GM06990 (cell line): ENCODE measurements at places on chromosomes 4 and X.
A peak's percentile ranks its signal among the peaks of the same experiment; 100 is the strongest.

- DNase-seq: no peak
These were observed 585.8 kb upstream of the FAT1 start for GRCh38 chr4:187309456-187309855.

DNA sequence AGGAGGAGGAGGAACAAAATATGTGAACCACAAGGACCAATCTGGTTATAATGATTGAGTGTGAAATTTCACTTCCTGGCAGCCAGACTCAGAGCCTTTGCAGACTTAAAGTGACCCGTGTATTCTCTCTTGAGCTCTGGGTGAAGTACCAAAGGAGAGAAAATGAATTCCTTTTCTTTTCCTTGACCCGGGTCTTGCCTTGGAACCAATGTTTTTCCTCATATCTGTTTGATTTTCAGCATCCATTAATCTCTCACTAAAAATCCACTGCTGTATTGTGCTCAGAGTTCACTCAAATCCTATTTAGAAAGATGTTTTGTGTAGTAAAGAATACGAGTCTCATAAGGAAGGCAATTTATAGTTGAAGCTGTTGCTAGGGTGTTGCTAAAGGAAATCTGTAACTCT, 78.3 kb upstream of the C1QTNF7 start:
- DNase-seq: no peak

GRCh38 chr4:3212391-3213105, 36.4 kb upstream of the MSANTD1 start:
- no peak for DNase-seq

- DNase-seq: peak; percentile 50
These were observed 13.9 kb upstream of the ETDC start for GRCh38 chrX:135295238-135295943.

GRCh38 chr4:119039779-119040178, 95.9 kb upstream of the MYOZ2 start:
- DNase-seq: no peak

- DNase-seq: no peak
These were observed 43.1 kb upstream of the CYP2U1 start for GRCh38 chr4:107888237-107888636.

DNA sequence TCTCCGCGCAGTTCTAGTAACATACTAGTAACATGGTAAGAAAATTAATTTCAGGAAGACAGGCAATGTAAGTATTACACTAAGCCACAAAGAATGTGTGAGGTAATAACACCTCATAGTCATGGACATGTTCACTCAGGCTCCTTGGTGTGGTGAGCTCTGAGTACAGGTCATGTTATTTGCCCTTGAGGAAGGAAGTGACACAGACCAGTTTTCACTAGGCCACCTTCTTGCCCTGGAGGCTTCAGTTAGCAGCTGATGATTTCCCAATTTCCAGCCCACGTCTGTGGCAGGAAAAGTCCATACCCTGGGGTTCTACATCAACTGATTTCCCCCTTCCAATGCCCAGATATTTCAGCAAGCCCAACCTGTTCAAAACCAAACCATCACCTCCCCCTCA, 6.7 kb downstream of the APOO start:
- no peak for DNase-seq

DNA sequence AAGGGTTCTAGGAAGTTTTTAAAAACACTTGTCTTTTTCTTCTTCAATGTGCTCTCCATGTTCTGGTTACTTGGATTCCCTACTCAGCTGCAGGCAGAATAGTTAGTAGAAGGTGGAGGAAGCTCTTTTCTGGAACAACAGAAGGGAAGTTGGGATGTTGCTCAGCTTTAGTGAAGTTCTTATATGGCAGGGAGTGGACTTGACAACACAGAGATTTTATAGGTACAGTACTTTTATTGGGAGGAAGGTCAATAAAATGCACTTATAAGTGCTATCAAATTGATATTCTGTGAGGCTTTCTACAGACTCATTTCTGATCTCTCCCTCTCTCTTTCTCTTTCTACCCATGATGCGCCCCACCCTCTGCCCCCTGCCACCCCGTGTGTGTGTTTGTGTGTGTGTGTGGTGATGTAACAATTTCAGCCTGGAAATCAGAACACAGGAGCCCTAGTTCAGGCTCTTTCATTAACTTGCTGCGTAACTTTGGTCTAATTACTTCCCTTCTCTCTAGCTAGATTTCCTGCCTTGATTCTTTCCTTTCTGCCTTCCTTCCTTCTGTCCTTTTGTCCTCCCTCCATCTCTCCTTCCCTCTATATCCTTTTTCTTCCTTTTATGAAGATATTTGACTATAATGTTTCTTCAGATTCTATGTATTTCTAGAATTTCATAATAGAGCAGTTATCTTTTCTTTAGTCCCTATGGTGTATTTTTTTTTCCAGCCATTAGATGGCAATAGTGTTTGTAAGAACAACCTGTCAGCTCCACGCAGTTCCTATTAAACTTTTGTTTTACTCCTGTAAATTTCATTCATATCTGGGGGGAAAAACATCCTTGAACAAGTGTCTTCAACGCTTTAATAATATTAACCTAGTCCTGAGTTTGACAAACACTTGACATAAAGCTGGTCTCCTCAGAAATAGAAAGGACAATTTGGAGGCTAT, 37.1 kb downstream of the HEPH start:
- no peak for DNase-seq

GRCh38 chr4:186719925-186720694, 3.5 kb downstream of the FAT1 start:
- no peak for DNase-seq

GRCh38 chrX:9312922-9313867, 151.7 kb upstream of the TBL1X start:
- DNase-seq: peak; percentile 20

- no peak for DNase-seq
These were observed 81.2 kb downstream of the SYTL5 start for GRCh38 chrX:38087594-38087993.

- peak; percentile 70 for DNase-seq
These were observed 5.2 kb downstream of the HTT start for GRCh38 chr4:3079694-3080123.
